Germinal center (tissue), 1 donor: ENCODE measurements at places on chromosomes 2 and 18.
A peak's percentile ranks its signal among the peaks of the same experiment; 100 is the strongest.

- DNase-seq: no peak
These were observed 1.5 kb upstream of the GMCL1 start for GRCh38 chr2:69827796-69828540.

DNA sequence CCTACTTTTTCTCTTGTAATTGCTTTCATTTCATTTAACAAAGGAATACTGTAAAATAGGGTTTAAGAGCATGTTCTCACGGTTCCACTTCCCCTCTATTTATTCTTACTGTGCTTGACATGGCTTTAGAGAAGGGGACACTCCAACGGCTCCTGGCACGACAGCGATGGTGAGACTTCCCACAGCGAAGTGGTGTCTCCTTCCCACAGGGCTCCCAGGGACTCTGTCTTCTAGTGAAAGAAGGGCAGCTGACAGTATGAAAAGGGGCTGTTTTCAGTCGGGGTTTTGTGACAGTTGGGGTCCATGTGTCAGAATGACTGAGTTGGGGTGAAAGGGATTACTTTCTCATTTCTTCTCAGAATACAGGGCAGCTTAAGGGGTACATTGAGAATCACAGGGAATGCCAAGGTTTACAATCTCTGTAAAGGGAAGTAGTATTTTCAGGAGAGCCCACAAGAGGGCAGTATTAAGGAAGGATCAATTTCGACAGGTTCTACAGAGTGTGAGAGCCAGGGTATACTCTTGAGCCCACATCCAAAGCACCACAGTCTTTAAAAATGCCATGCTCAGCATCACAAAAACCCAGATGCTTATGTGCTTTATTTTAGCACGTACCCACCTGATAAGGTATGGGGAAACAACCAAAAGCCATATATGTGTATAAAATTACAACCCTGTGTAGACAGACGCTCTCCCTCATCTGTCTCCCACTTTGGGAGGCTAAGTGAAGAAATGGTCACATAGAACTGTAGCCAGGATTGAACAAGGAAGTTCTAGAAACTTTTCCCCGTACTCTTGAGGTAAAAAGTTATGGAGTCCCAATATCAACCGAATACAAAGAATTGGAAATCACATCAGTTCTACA is 31.3 kb upstream of the RAPGEF4 start:
- no peak for DNase-seq

DNA sequence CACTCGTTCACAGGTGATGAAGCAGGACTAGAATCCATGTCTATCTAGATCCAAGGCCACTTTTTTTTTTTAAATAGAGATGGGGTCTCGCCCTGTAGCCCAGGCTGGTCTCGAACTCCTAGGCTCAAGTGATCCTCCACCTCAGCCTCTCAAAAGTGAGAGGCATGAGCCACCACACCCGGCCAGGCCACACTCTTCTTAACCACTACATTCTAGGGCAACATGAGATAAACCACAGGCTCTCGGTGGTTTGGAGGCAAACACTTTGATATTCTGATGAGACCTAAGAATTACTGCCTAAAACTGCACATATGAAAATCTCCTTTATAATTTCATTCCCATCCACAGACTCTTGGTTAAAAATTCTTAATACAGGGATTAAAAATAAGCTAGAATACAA is 51.8 kb downstream of the USP34 start:
- DNase-seq: no peak

DNA sequence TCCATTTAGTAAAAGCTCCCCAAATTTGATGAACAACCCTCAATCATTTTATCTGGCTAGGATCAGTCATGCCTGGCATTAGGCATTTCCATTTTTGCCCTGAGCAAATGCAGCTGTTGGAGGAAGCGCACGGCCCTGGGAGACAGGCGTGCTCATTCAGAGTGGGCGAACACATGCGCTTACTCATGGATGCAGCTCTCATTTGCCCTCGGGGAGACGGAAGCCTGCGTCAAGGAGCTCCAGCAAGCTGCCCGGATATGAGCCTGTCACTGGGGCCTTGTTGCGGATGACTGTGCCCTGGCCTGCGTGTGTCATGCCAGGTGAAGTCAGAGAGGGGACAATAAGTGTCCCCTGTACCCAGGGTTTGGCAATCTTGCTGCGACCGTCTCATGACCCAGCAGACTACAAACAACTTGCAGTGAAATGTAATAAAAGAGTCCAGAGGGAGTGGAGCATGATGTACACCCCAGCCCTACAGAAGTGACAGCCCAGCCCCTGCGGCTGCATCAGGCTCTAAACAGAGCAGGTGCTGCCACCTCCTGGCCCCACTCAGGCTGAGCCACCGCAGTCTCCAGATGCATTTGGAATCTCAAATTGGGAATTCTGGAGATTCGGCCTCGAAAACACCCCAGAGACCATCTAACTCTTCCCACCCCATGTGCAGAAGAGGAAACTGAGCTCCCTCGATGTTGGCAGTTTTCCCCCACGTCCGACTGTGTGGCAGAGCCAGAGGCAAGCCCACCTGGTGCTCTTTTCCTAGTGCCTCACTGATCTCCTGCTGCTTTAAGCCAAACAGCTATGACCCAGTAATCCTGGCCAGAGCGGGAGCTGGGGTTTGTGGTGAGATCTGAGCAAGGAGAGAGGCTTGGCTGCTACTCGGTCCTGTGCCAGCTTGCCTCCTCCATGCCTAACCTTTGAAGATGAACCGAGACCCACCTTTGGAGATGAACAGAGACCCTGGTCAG is 105.0 kb upstream of the ALK start:
- peak; percentile 26 for DNase-seq

DNA sequence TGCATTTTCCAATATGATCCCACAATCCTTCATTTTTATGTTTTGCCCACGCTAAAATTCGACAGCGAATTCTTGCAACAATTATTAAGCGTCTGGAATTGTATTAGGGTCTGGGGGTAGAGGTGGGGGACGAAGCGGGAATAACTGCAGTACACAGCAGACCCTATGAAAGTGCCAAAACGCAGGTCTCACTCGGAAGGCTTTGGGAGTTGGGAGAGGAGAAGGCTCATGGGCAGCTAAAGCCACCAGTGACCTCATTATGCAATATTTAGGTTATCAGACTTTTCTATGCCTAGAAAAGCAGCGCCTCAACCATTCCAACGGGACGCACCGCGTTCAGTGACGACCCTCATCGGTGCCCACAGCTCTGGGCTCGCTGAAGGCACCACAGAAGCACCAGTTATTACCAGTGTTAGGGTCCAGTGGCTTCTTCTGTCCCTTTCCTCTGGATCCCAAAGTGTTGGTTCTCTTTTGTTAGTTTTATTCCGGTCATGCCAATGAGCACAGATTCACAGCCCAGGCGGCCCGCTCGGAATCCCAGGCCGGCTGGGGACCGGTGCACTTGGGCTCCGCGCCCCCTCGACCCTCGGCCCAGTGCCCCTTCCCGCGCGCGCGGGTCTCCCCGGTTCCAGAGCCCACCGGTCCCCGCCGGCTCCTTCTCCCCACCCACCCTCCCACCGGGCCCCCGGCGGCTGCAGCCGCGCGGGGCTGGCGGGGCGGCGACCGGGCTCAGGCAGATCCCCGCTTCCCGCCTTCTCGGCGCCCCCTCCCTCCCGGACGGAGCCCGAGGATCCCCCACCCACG is 737 bp upstream of the MAPK4 start:
- DNase-seq: no peak

- DNase-seq: peak; percentile 50
These were observed 373 bp downstream of the EIPR1 start for GRCh38 chr2:3377279-3377611.

- DNase-seq: no peak
These were observed 54.4 kb downstream of the SLC4A3 start for GRCh38 chr2:219681694-219682300.

GRCh38 chr2:204542982-204543608 is 2.2 kb upstream of the PARD3B start:
- no peak for DNase-seq

GRCh38 chr18:48897531-48897930 is 53.2 kb downstream of the SMAD7 start:
- no peak for DNase-seq

DNA sequence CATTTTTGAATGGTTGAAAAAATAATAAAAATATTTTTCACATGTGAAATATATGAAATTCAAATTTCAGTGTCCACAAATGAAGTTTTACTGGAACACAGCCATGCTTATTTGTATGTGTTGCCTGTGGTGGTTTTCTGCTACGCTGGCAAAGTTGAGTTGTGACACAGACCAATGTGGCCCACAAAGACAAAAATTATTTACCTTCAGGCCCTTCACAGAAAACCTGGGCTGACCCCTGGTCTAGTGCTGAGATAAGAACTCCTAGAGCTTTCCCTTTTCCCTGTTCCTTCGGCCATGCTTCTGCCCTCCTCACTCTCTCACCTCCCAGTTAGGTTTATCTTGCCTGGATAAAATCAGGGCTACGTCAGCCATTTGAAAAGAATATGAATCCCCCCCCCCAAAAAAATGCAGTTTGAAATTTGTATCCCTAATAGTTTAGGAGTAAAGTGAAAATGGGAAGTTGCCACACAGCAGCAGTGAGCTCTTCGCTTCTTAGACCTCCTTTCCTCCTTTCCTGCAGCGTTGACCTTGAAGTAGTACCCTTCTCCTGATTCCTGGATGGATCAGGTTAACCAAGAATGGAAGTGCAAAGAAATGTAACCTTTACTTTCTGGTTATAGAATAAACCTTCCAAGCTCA is 91.0 kb downstream of the LIMS1 start:
- DNase-seq: no peak

DNA sequence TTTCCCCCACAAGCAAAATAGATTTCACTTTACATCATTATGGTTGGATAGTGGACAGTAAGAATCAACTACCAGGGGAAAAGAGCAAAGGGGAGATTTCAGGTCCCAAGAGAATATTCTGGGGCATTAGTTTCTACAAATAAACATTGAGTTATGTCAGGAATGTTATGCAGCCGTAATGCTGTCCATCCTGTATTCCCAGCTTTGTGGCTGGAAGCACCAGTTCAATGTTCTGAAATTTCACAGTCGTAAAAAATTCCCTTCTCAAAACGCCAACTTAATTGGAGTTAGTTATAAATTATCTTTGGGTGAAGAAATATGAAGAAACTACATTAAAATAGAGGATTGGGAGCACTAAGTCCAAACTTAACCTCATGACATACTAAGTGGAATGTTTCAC is 141.5 kb upstream of the FIGN start:
- DNase-seq: no peak

DNA sequence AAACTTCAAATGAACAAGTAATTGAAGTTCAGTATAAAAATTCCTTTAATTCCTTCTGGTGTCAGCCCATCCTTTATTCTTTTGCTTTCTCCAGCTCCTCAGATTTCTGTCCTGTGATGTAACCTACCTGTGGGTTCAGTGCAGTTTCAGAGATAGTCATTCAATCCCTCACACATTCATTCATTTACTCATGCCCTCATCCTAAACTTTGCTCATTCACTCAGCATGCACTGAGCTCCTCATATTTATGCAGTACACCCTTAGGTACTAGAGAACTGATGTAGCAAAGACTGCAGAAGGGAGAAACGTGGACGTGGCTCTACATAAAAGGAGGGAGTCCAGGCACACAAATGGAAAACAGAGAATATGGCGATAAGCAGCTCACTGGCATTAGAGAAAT is 45.3 kb upstream of the STAT1 start:
- no peak for DNase-seq

GRCh38 chr2:44522846-44523245 is 161.1 kb downstream of the CAMKMT start:
- DNase-seq: no peak

DNA sequence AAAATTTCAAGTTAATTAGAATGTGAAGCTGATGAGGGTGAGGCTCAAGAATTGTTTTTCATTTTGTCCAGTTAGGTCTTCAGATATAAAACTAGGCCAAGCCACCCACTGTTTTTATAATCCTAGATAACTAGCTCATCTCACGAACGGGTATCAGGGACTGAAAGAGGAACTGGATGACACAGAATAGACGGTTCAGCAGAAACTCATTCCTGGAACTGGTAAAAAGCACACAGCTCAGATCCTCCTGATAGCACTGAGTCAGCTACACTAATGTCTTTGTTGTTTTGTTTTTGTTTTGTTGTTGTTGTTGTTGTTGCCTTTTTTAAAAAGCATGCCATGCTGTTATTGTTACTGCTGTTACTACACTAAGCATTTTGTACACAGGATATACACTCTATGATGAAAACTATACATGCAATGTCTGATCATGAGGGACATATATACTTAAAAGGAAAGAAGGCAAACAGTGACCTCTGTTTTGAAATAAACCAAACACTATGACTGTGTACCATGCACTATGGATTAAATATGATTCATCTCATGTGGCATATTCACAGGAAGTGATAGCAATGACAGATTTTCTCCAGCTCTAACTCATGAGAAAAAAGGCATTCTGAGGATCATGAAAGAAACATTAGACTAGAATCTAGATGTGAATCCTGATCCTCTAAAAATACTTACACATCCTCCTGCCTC is 437.6 kb downstream of the NCKAP5 start:
- DNase-seq: no peak

- no peak for DNase-seq
These were observed 2.7 kb downstream of the BMPR2 start for GRCh38 chr2:202378662-202379358.

DNA sequence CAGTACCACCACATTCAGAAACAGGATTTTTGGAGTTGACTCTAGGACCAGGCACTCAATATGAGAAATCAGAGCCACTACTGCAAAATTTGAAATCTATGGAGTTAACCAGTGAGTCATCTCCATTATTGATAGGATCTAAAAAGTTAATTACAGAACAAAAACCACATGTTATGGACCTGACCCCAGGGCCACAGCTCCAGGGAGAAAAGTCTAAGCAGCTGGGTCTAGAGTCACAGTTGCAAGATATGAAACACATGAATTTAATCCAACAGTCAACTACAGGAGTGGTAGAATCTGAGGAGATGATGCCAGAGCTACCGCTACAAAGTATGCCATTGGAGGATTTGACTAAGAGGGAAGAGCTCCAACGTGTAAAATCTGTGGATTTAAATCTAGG is 13.4 kb upstream of the ZNF512 start:
- DNase-seq: no peak
